ENCODE measurements at places on chromosomes 7 and 10.

GRCh38 chr7:82542665-82543064 lies 99.1 kb upstream of the CACNA2D1 start:
- no peak for DNase-seq

- no peak for DNase-seq
Observed at GRCh38 chr7:3995187-3995586, 686.9 kb upstream of the FOXK1 start.

DNA sequence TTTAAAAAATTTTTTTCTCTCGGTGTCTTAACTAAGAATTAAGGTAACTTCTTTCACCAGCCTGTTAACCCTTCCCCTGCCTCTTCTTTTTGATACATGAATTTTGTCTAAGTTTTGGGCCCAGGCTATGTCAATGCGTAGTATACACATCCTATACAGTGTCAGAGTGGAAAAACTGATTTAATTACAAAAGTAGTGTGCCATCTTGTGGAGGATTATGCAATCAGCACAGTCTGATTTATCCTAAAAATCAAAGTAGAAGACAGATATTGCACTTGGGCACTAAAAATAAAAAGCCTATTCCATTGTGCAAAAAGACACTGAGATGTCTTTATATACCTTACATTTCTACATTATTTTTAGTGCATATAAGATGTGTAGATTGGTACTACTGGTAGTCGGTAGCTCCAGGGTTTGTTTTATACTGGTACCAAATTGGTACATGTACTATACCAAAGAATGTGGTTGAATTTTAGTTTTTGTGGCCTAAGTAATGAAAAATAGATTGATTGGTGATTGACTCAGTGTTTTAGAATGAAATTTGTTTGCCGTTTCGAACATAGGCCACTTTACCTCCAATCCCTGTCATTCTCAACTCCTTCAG lies 96.6 kb downstream of the MKLN1 start:
- DNase-seq: peak; percentile 59

DNA sequence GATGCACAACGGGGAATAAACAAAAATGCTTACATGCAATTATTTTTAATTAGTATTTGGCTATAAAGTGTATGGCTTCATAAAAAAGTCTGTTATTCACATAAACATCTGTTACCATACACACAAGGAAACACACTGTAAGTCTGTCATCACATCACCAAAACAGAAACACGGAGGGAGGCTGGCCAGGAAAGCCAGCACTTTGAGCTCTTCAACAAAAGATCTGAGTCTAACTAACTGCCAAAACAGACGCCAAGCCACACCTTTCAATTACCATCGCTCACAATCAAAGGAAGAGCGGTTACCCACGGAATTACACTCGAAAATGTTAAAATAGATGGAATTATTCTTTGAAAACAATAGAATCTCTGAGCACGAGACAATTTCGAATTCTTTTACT lies 49.2 kb upstream of the MGMT start:
- DNase-seq: no peak

DNA sequence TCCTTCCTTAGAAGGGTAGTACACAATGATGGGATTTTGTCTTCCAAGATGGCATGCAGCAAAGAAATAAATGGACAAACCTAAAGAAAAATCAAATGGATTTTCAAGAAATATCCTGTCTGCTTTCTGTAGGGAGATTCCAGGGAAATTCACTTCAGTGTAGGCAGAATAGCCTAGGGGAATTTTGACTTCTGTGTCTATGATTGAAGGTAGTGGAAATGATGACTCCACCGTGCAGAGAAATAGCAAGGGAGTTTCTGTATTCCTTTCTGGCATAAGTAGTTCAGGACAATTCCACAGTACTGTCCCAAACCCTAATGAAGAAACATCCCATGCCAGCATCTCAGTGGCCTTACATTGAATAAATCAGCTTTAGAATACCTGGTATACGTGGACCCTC lies 9.5 kb downstream of the ATOH7 start:
- DNase-seq: no peak

DNA sequence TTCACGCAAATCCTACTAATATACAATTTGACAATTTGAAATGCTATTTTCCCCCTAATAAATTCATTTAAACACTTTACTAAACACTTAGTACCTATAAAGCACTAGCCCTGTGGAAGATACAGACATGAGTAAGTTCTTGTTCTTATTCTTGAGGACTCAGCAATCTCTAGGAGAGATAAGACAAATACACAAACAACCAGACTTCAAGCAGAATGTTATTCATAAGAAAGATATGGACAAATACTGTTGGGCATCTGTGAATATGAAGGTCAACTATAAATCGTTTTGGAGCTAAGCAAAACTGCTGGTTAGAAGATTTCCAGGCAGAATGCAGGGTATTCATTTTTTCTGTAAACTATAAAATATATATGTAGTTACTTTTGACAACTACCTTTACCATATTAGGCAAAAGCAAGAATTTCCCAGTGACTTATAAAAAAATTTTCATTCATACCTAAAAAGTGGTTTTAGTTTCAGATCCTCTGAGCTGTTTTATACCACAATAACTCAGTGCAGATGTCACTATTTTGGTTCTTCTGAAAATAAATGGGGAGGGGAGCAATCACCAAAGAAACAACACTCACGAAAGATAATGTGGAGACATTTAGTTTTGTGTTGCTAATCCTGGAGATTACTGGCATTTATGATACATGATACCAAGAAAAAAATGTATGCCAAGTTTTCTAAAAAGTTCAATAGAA lies 3.8 kb downstream of the VPS41 start:
- DNase-seq: no peak

DNA sequence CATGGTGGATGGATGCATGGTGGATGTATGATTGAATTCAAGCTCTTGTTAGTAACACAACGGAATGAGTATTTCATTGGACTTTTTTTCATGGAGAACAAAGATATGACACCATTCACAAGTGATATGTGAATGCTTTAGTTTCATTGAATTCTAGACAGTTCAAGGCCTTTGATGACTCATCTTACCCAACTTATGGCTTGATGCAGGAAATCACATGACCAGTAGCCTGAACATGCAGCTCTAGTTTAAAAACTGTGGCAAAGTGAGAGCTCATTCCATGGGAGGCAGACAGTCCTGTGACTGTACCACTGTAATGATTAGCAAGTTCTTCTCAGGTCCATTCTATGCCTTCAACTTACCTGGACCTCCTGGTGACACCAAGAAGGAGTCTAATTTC lies 1239.3 kb downstream of the TYW1 start:
- DNase-seq: no peak

- peak; percentile 84 for DNase-seq
Observed at GRCh38 chr10:102072673-102073527, 7.8 kb downstream of the HPS6 start.

DNA sequence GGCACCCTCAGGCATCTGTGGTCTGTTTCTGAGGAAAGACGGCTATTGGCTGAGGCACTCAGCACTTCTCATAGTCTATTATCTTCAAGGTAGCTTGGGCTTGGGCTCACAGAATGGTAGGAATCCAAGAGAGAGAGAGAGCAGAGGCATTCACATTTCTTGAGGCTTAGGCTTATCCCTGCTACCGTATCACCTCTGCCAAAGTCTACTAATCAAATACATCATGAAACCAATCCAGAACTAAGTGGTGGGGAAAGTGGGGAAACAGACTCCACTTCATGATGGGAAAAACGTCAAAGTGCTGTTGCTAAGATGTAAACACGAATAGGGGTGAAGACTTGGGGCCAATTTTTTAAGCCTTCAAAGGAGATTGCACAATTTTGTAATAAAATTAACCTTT lies 271.1 kb upstream of the SEMA3D start:
- DNase-seq: no peak

DNA sequence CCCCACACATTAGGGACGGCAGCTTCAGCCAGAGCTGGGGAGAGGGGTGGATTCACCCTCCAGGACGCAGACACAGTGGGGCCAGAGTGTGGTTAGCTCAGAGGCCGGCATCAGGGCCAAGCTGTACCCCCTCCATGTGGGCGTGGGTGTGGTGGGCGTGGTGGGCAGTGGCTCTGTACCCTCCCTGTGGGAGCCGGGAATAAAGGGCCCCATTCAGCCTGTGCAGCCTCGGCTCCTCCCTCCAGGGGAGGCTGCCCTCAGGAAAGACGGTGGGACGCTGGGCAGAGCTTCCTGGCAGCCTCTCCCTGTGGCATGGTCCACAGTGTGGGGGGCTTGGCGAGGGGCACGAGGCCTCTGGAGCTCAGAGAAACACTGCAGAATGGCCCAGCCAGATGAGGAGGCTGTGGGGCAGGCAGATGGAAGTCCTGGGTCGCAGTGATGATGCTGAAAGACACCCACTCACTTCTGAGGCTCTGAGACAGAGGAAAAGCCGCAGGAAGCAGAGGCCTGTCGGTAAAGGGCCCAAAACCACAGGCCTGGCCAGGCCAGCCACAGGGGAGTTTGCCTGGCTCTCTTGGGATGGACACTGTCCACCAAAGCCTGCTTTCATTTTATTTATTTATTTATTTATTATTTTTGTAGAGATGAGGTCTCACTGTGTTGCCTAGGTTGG lies 108.0 kb downstream of the SH3PXD2A start:
- no peak for DNase-seq

GRCh38 chr7:82050792-82051191 lies 280.9 kb upstream of the HGF start:
- no peak for DNase-seq

DNA sequence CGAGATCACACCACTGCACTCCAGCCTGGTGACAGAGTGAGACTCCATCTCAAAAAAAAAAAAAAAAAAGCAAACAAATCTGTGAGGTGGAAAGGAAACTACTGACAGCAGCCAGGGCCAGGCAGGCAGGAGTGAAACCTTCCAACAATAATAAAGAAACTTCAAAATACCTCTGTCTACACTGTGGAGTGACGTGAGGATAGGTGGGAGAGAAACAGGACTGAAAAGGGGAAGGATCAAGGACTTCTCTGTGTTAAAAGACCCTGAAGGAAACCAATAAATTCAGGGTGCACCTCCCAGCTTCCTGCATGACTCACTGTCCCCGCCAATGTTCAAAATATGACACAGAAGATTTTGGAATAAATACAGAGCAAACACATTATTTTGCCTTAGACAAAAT lies 82.9 kb downstream of the KIAA1549 start:
- peak; percentile 12 for DNase-seq

DNA sequence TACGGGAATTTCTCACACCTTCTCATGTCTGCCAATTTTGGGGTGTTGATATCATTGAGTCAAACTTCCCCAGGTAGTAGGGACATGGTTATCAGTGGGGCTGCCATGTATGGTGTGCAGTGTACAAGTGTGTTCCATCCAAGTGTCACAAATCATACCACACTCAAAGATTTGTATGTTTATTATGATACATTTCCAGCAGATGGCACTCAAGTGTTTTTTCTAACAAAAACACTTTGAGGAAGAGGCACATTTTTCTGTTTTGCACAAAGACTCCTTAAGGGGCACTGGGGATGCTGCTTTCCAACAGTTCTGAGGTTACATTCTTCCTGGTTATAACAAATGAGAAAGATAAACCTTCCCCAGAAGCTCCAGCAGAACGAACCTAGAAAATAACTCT lies 414.5 kb downstream of the REEP3 start:
- no peak for DNase-seq

GRCh38 chr10:97830064-97830463 lies 19.6 kb upstream of the GOLGA7B start:
- DNase-seq: no peak

DNA sequence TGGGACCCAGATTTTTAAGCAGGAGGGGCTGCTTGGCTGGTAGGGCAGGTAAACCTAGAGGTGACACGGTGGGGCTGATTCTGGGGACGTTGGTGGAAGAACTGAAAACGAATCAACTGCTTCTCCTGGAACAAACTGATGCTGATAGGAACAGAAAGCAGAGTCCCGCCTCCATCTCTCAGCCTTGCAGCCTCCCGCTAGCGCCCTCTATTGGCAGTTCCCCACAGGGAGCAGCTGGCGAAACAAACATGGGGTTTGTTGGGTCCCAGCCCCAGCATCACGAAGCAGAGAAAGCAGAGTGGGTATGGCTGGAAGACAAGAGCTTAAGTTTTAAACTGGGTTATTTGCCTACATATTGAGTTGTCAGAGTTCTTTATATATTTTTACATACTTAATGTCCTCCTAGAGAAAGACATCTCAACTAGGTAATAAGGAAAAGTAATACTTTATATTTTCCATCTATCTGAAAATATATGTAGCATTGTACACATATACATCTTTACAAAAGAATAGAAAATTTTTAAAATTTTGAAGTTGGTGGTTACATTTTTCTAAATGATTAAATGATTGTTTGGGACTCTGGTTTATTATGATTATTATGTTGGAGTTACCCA lies 42.3 kb upstream of the FOXI2 start:
- DNase-seq: no peak

DNA sequence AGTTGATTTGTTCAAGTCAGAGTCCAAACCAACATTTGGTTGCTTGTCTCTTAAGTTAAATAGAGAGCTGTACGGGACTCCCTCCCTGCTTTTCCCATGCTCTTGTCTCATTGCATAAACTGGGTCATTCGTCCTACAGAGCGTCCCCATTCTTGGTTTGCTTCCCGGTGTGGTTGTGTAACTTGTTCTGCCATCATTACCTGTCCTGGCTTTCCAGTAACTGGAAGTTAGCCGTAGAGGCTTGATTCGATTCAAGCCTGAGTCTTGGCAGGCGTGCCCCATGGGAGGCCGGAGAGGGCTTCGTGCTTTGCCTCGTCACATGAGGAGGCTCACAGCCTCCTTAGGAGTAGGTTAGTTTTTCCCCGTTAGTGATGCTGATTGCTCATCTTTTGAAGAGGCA lies 40.2 kb downstream of the FBH1 start:
- DNase-seq: no peak

DNA sequence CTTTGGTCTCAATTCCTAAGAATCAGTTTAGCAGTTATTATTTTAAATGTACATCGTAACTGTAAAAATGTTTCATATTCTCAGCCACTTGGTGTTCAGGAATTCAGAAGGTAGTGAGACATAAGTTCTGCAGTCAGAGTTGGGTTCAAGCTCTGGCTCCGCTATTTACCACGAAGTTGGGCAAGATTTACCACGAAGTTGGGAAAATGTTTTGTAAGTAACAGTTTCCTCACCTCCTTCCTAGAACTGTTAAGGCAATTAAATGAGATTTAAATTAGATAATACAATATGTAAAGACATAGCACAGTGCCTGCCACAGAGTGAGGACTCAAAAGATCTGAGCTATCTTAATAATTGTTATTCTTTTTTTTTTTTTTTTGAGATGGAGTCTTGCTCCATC lies 16.3 kb upstream of the ABLIM1 start:
- no peak for DNase-seq

DNA sequence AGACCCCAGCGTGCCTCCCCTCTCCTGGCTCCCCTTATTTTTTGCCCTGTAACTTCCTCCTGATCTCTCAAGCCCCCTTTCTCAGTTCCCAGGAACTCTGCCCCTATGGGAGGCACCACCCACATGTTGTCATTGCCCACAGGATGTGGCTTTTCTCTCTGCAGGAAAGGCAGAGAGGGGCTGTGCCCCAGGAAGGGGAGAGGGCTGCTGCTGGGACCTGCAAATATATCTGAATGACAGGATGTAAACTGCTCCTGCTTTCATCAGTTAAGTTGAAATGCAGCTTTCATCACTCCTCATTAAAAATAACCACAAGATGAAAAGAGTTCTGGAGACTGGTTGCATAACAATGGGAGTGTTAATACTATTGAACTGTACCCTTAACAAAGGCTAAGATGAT lies 103.3 kb downstream of the CLEC2L start:
- peak; percentile 23 for DNase-seq

Measured in CD4-positive, alpha-beta T cell treated with Interleukin-10 for 1 hour (primary cell).